ENCODE measurements at places on chromosomes 3 and 15.

DNA sequence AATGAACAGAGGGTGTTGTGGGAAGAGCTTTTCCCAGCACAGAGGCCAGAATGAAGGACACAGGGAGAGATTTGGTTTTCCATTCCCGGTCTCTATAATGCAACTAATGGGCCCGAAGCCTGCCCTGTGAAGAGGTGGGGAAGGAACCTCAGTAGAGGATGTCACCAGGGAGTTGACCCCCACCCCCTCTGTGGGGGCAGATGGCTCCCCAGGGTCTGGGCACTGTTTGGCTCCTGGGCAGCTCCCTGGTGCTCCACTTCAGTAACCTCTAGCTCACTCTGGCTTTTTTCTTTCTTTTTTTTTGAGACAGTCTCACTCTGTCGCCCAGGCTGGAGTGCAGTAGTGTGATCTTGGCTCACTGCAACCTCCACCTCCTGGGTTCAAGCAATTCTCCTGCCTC lies 109.1 kb upstream of the DLG1 start:
- ATAC-seq = no peak

- ATAC-seq = no peak
These were observed 42.4 kb downstream of the CP start for GRCh38 chr3:149179220-149179619.

DNA sequence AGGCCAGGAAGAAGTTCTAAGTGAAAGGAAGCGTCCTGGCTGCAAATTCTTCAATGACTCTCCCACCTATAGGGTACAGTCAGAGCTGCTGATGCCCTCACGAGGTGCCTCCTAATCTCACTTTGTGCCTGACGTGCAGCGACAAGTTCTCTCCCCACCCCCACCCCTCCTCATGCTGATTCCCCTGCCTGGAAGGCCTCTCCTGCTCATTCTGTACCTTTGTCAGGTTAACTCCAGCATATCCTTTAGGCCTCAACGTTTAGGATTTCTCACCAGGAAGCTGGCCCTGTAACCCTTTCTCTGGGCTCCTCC lies 25.0 kb downstream of the SLC12A8 start:
- ATAC-seq = no peak

DNA sequence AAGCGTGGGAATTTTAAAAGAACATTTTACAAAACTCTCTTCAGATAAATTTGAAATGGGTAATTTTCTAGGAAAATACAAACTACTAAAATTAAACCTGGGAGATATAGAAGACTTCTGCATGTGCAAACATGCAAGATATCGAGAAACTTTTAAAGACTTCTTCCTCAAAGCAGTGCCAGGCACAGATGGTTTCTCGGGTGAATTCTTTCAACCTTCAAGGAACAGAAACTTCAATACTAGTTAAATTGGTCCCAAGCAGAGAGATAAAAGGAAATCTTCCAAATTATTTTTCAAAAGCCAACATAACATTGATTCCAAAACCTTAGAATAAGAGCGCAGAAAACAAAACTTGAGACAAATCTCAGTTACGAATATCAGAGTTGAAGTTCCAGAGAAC lies 732.7 kb downstream of the PDCD6IP start:
- no peak for ATAC-seq

GRCh38 chr3:174767853-174768382 lies 91.2 kb upstream of the NAALADL2 start:
- ATAC-seq = no peak

Data from stimulated activated memory B cell treated with anti-CD40 and anti-IgM and Interleukin-4, amounts not matched to agents 10 μg/mL and 1 μg/mL and 100 μg/mL, for 72 hours (primary cell).